Stimulated activated CD4-positive, alpha-beta T cell treated with anti-CD3 and anti-CD28 coated beads, TNF-alpha, amount 100 ng/mL, for 48 hours (primary cell): ENCODE measurements at places on chromosomes 3 and 15.
A peak's percentile ranks its signal among the peaks of the same experiment; 100 is the strongest.

GRCh38 chr15:47506329-47507100 lies 210.8 kb upstream of the SEMA6D start:
- DNase-seq = no peak

DNA sequence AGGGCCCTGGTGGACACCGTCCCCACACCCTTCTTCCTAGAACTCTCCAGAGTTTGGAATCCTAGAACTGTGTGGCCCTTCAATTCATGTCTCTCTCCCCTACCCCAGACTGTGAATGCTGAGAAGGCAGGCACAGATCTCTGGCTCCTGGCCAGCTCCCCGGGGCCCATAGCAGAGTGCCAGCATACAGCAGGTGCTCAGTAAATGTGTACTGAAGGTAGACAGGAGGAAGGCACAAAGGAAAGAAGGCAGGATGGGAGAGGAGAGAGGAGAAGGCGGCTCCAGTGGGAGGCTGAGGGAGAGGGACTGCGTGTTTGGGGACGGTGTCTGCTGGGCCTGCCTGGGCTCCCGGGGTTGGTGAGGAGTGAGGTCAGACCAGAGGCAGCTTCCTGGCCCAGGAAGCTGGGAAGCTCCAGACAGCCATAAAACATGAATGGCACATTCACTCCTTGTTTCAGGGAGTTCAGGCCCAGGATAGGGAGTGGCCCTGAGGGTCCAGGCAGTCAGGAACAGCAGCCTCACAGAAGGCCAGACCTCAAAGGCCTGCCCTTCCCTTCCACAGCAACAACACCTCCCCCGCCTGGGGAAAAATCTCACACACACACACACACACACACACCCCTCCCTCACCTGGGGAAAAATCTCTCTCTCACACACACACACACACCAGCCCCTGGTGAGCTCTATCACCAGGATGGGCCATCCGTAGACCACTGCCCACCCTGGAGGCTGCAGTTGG lies 137.1 kb upstream of the PRR20G start:
- DNase-seq = no peak

- DNase-seq = no peak
Observed at GRCh38 chr3:106006001-106006400, 137.2 kb upstream of the CBLB start.

DNA sequence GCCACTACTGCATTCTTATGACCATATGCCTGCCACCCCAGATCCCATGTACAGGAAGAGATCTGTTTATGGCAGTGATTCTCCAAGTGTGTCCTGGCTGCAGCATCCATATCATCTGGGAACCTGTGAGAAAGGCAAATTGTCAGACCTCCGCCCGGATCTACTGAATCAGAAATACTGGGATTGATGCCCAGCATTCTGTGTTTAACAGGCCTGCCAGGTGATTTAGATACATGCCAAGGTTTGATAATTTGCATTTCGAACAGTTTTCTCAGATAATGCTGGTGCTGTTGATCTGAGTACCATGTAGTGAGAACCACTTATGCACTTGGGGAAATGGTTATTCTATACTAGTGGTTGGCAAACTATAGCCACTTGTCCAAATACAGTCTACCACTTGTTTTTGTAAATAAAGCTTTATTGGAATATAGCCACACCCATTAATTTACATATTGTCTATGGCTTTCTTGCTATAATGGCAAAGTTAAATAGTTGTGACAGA lies 165.4 kb downstream of the SSR3 start:
- no peak for DNase-seq

GRCh38 chr15:26771168-26771567 lies 1.7 kb downstream of the GABRB3 start:
- no peak for DNase-seq

- DNase-seq = no peak
Observed at GRCh38 chr3:37935756-37936666, 54.6 kb upstream of the VILL start.

GRCh38 chr3:179796421-179796820 lies 143.6 kb downstream of the USP13 start:
- DNase-seq = no peak

DNA sequence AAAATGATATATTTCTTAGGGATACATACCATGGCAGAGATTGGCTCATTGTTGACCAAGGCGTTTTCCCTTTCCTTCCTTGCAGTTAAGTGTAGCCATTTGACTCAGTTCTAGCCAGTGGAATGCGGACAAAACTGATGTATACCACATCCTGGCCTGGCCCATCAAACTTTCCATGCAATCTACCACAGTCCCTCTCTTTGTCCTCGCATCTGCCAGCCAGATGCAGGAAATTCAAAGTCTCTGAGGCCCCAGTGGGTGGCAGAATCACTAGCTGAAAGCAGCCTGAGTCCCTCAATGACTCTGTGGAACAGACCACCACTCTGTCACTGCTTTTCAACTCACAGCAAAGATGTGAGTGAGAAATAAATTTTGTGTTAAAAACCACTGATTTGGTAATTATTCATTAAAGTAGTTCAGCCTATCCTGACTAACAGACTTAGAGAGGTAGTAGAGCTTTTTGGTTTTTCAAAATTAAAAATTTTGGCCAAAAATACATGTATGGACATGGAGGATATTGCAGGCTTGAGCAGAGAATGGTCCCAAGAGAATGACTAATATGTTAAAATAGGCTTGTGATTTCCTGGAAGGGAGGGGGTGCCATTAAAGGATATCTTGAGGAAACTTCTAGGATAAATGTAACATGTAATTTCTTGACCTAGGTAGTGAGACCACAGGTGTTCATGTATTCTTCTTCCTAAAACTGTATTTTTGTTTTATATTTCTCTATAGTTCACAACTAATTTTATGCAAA lies 10.9 kb downstream of the LRRFIP2 start:
- no peak for DNase-seq

GRCh38 chr3:87437765-87438164 lies 161.4 kb upstream of the POU1F1 start:
- no peak for DNase-seq

- DNase-seq = no peak
Observed at GRCh38 chr3:17820275-17820674, 77.8 kb upstream of the TBC1D5 start.

DNA sequence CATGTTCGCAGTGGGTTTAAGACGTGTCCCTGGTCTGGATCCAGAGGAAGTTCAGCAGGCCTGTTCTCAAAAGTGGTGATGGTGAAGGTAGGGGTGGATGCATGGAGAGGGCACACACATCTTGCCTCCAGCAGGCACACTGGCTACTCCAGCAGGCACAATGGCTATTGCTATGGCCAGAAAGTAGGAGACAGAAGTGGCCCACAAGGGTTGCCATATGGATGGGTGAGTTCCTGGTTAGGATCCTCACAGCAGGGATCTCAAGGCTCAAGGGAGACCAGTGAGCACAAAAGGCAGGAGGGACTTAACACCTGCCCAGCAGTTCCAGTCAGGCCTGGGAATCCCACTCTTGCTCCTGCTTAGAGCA lies 107.9 kb downstream of the LRIG1 start:
- no peak for DNase-seq

DNA sequence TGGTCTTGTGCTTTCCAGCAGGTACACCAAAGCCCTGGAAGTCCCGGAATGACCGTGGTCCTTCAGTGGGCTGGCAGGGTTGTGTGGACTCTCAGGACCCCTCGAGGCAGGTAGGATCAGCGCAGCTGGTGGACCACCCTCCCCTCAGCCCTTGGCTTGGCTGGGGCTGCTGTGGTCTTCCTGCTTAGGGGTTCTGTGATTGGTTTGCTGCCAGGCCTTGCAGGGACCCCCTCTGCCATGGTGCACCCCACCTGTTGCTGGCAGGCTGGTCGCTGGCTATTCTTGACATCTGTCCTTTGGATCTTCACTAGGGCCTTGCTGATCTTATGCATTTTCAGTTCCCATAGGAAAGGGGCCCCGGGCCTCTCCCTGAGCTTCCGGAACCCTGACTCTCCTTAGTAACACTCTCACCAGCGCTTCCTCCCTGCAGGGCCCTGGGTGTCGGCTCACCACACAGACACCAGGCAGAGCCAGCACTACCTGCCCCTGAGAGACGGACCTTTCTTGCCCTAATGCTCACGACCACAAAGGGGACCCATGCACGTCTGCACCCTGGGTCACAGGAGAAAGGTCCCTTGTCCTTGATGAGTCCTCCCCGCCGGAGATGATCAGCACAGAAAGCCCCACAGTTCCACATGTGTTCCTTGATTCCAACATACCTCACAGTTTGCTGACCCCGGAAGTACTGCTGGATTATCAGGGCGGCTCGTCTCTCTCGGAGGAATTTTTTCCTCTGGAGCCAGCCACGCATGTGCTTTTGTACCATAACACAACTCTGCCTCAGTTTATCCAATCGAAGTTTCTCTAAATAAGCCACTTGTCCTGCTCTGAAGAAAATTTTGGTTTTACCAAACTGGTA lies 51.7 kb downstream of the MYO5C start:
- no peak for DNase-seq

GRCh38 chr15:50353975-50354837 lies 792 bp downstream of the GABPB1 start:
- peak; percentile 46 for DNase-seq

- no peak for DNase-seq
Observed at GRCh38 chr15:52383100-52383588, 87.5 kb upstream of the MYO5C start.

- DNase-seq = no peak
Observed at GRCh38 chr3:190840146-190840545, 22.3 kb downstream of the GMNC start.

- DNase-seq = no peak
Observed at GRCh38 chr15:77481670-77482069, 61.0 kb downstream of the HMG20A start.
